Large intestine (tissue), 12 donors: ENCODE measurements at places on chromosomes 1 and 21. TPM values are rescaled to one million over a fixed set of nuclear protein-coding genes. Genes with fewer than 3 reads are reported as not detected.

The PROK1 gene
- 0.13 TPM for polyA plus RNA-seq

The ATG4C gene
- polyA plus RNA-seq: 10.1 TPM

The RGS13 gene
- 2.3 TPM for polyA plus RNA-seq

The SMPDL3B gene
- polyA plus RNA-seq: 17.0 TPM

The AMY2B gene
- 32.3 TPM for polyA plus RNA-seq

The SLC30A10 gene
- polyA plus RNA-seq: 24.3 TPM

The KRTAP19-1 gene
- not detected for polyA plus RNA-seq

The NHLH1 gene
- polyA plus RNA-seq: 0.19 TPM

The EXO1 gene
- polyA plus RNA-seq: 5.3 TPM

The KRTAP13-2 gene
- not detected for polyA plus RNA-seq

The CD2 gene
- 2.0 TPM for polyA plus RNA-seq

The TNFRSF14 gene
- polyA plus RNA-seq: 318 TPM

The TAS1R1 gene
- 0.27 TPM for polyA plus RNA-seq

The PCP4 gene
- 20.5 TPM for polyA plus RNA-seq

The NUF2 gene
- 9.9 TPM for polyA plus RNA-seq

The VCAM1 gene
- polyA plus RNA-seq: 18.7 TPM

The CYP4X1 gene
- polyA plus RNA-seq: 3.0 TPM

The AKR7A3 gene
- 3.2 TPM for polyA plus RNA-seq

The PGLYRP4 gene
- polyA plus RNA-seq: 0.31 TPM

The OXCT2 gene
- 2.4 TPM for polyA plus RNA-seq

The LIN9 gene
- polyA plus RNA-seq: 5.4 TPM

The PIGR gene
- polyA plus RNA-seq: 23.7 TPM

The BARHL2 gene
- not detected for polyA plus RNA-seq

The VHLL gene
- polyA plus RNA-seq: not detected

The DIO1 gene
- 0.58 TPM for polyA plus RNA-seq

The CHRM3 gene
- polyA plus RNA-seq: 9.5 TPM

The C1orf185 gene
- not detected for polyA plus RNA-seq

The LENEP gene
- 0.33 TPM for polyA plus RNA-seq

The GABPA gene
- polyA plus RNA-seq: 26.3 TPM

The S100A16 gene
- 134 TPM for polyA plus RNA-seq

The TMEM61 gene
- polyA plus RNA-seq: 2.8 TPM

The OPRD1 gene
- 1.5 TPM for polyA plus RNA-seq

The JAM2 gene
- 11.3 TPM for polyA plus RNA-seq

The SPRR2F gene
- polyA plus RNA-seq: 1.3 TPM

The DCDC2B gene
- 0.54 TPM for polyA plus RNA-seq

The TGFBR3 gene
- polyA plus RNA-seq: 13.7 TPM
